Activated T-helper 1 cell treated with anti-CD3 and anti-CD28 coated beads, Interleukin-12 subunit alpha, Interleukin-12 subunit beta, Interleukin-2, Interleukin-4 antibody, amounts not matched to agents 30 ng/mL and 10 ng/mL and 1 ng/mL, durations not matched to agents 14 hours and 24 hours and 36 hours (primary cell): ENCODE measurements at places on chromosomes 5 and 9.

DNA sequence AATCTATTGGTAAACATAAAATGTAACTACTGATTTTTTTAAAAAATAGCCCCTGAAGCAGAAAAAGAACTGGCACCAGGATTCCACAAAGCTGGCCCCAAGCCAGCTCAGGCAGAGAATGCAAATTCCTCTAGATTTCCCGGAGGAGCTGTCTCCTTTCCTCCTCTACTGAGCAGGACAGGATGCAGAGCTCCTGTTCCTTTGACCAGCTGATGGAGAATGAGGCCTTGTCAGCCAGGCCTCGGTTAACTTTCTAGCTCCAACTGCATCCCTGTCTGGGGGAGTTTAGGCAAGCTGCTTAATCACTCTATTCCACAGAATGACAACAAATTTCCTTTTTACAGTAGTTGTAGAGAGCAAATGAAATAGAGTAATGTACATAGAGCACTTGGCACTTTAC is 155.5 kb downstream of the GNAQ start:
- H3K4me3 ChIP-seq, result no peak overlapping the region
- DNase-seq, result no peak
- H3K27me3 ChIP-seq, result no peaks in the 10 kb centered on the region
- H3K27ac ChIP-seq, result no peak overlapping the region
- peaks cover 6% of the 10 kb centered on the region for H3K36me3 ChIP-seq

DNA sequence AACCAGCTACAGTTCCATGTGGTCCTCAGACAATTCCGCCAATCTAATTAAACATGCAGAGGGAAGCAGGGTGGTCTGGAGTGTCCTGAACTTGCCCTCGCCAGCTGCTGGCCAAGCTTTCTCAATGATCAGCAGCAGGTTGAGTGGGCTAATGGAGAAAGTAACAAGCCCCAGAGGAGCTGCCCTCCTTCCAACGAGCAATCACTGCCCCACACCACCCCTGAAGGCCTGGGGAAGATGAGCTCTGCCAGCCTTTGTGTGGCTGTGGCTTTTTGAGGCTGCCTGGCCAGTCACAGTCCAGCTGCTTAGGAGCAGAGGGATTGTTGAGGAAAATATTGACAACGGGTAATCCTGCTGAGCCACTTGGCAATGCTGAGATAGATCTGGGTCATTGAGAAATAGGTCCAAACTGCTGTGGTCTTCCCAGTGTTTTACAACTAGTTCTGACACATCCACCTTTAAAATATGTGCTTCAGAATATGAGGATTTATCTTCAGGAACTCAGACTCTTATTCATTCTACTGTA is 107.3 kb downstream of the CD180 start:
- peaks cover 18% of the 10 kb centered on the region for H3K4me1 ChIP-seq
- no peaks in the 10 kb centered on the region for H3K27me3 ChIP-seq
- H3K36me3 ChIP-seq, result peaks cover 13% of the 10 kb centered on the region
- no peak overlapping the region for H3K27ac ChIP-seq
- DNase-seq, result no peak

- H3K4me1 ChIP-seq, result no peaks in the 10 kb centered on the region
- no peaks in the 10 kb centered on the region for H3K36me3 ChIP-seq
- no peak overlapping the region for H3K27ac ChIP-seq
- peaks cover 4% of the 10 kb centered on the region for H3K27me3 ChIP-seq
- DNase-seq, result no peak
- no peak overlapping the region for H3K4me3 ChIP-seq
These were observed 293.4 kb upstream of the PUM3 start for GRCh38 chr9:3137347-3137695.

DNA sequence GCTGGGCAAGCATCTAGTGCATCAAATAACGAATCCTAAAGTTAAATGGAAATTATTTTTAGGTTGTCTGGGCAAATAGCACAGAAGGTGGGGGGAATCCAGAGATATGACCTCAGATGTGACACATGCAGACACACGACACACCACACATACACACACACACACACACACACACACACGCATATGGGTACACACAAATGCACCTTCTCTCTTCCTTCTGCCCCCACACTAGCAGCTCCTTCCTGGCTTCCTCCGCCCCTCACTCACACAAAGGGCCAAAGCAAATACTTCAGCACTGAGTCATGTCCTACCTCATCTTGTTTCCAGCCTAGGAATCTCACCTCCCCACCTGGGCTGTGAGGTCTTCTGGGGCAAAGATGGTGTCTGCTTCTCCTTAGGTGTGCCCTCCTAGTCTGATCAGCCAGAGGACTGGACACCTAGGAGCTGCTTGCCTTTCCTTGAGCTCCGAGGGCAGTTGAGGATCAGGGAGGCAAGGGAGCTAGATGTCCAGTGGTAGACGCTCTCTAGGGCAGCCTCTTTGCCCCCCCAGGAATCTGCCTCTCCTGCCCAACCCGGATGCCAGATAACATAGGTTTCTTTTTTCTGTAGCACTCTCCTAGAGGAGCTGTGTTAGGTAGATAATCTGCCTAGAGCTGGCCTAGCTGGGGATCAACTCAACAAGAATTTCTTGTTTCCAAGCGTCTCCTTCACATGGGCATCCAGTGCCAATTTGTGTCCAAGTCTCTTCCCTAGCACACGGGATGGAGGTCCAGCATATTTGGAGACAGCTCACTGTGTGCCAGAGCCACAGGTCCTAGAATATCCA is 14.3 kb upstream of the JADE2 start:
- no peak for DNase-seq
- no peaks in the 10 kb centered on the region for H3K36me3 ChIP-seq
- H3K27me3 ChIP-seq, result no peaks in the 10 kb centered on the region
- peak overlapping the region; percentile 77 for H3K27ac ChIP-seq
- peaks cover 44% of the 10 kb centered on the region for H3K4me1 ChIP-seq

DNA sequence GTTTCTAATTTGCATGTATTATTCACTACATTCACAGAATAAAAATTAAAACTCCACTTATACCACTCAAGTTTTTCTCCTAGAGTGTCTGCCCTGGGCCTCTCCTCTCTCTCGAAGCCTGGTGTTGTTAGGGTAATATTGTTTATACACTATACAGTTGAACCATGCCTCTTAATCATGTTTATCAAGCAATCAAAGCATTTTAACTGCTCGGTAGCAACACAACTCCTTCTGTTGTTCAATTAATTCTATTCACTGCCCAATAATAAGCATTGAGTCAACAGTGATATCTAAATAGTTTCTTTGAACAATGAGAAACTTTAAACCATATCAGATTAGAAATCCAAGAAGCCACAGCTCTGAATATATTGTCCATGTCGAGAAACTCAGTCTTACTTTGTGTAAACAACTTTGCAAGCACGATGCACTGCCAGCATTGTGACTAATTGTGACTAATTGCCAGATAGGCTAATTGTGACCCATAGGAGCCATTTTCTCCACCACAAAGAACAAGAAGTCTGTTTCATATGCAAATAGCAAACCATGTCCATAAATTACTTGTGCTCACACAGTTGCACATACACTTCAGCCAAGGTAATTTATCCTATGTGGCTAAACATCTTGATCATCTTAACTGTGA is at the start of gene DNAH5:
DNAH5 (minus strand) TSS at position 129 of the 640 bp plus-strand sequence. CDS start 250 bp downstream, outside the sequence.
- no peak within 1 kb of the TSS for H3K4me3 ChIP-seq
- H3K27me3 ChIP-seq, result no peaks in the 10 kb centered on the region
- no peak within 1 kb of the TSS for H3K27ac ChIP-seq
- no peaks in the 10 kb centered on the region for H3K36me3 ChIP-seq
- H3K4me1 ChIP-seq, result no peaks in the 10 kb centered on the region

GRCh38 chr5:172437445-172438318 is 16.6 kb downstream of the SH3PXD2B start:
- DNase-seq, result no peak
- no peak overlapping the region for H3K4me3 ChIP-seq
- H3K27ac ChIP-seq, result no peak overlapping the region
- H3K4me1 ChIP-seq, result no peaks in the 10 kb centered on the region
